ENCODE measurements at places on chromosomes 11 and 22.

DNA sequence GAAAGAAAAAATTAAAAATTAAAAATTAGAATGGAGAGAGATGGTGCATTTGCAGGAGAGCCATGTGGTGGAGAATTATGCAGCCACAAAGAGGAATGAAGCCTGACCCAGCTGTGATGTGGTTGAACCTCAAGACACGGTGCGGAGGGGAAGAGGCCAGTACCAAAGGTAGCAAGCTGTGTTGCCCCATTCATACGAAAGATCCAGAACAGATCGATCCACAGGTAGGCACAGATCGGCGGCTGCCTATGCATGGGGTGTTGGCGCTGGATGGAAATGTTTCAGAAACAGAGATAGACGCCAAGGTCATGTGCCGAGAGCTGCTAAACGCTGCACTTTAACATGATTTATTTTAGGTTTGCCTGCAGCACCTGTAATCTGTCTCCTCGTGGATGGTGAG, 992.3 kb downstream of the BRD1 start:
- no peak for DNase-seq

DNA sequence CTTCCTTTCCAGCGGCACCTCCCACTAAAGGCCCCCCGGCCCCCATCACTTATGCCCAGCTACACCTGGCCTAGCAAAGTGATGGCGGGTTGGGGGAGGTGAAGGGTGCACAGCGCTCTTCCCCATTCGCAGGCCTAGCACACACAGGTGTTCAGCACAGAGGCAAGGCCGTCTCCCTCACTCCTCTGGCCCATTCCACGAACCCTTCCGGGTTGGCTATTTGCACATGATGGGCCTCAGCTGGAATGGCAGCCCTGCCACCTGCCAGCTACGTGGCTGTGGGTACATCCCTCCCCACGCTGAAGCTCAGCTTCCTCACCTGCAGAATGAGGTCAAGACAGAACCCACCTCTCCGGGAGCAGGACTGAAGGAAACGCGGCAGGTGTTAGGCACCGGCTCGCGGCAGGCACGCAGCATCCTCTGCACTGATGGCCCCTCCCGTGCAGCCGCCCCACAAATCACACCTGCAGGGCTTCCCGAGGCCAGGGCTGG, 4.8 kb downstream of the KIAA0930 start:
- no peak for DNase-seq

DNA sequence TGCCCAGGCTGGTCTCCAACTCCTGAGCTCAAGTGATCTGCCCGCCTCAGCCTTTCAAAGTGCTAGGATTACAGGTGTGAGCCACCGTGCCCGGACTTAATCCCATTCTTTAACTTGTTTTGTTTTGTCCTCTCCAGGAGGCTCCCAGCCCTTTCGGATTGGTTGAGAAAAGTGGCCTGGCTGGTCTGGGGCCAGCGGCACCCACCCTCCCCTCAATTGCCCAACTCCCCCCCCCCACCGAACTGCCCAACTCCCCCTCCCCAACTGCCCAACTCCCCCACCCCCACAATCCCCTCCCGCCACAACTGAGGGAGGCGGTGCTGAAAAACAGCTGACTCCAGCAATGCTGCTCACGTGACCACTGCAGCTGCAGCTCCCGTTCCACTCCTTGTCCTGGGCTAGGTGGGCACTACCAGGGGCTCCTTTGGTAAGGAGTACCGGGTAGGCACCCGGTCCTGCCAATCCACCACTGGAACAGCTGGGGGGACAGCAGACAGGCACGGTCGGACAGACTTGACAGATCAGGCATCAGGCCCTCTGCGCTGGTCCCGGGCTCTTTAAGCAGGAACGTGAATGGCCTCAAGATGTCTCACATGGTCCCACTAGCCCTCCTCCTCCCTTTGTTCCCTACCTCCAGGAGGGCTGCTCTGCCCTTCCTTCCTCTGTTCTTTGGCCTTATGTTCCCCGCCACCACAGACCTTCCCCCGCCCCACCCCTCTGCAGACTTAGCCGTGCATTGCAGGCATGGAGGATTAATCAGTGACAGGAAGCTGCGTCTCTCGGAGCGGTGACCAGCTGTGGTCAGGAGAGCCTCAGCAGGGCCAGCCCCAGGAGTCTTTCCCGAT, at the start of gene TCN2:
Gene TCN2, plus strand, starts transcription at position 720 of the 845 bp plus-strand sequence. CDS start 158 bp downstream, outside the sequence.
- DNase-seq: peak; percentile 79

DNA sequence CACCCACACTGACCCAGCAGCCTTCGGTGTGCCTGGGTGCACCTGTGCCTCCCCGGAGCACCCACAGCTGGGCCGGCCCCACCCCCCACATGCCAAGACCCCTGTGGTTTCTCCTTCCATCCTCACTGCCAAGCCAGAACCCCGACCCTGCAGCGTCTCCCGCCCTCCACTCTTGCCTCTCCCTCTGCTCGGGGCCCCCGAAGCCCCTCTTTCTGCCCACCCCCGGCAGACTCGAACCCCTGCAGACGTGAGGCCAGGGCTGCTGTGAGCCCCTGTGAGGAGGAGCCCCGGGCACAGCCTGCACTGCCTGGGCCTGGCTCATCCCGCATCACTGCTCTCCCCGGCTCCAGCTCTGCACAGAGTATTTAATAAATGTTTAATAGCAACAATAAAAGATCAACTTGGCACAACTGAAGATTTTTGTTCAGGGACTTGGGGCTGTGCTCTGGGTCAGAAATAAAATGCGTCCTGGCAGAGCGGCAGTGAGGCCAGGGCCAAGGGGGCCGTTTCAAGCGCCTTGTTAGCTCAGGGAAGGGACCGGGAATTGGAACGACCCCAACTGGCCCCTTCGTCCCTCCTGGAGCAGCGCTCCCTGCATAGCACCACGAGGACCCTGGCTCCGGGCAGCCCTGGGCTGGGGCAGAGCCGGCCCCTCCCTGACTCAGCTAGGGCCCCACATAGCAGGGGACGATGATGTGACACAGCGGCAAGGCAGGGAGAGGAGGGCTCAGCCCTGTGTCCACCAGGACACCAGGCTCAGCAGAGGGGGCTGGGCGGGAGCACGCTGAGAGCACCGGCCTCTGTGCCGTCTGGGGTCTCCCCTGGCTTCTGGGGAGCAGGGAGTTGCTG, 520.8 kb downstream of the BRD1 start:
- no peak for DNase-seq

DNA sequence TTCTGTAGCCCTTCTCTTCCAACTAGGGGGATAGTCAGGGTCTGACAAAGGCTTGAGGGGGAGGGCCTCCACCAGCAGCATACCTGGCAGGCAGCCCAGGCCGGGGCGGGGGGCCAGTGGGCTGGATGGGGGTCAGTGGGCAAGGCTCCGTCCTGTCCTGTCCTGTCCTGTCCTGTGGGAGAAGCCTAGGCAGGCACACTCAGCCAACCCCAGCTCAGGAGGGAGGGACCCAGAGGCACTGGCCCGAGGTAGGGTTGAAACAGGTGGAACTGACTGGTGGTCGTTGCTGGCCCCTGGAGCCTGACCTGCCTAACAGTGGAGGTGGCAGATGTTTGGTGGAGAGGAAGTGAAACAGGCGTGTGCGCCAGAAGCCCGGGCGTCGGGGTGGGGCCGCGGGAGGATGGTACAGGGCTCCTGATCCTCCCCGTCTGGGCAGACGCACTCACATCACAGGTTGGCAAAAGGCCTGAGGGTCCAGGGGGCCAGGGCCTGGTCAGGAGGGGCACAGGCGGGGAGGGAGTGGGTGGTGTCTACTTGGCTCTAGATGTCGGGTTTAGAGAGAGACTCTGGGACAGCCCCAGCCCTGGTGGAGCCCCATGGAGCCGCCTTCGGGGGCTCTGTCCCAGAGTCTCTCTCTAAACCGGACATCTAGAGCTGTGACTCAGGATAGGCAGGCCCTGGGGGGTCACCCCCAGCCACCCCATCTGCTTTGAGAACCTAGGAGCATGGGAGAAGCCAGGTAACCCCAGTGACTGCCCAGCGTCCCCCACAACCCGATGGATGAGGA, 32.5 kb upstream of the GRAMD4 start:
- DNase-seq: no peak

DNA sequence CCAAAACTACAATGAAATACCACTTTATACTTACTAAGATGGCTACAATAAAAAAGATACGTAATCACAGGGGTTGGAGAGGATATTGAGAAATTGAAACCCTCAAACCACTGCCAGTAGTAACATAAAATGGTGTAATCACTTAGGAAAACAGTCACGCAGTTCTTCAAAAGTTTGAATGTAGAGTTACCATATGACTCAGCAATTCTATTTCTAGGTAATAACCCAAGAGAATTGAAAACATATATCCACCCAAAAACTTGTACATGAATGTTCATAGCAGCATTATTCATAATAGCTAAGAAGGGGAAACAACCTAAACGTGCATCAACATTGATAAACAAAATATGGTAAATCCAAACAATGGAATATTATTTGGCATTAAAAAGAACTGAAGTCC, 24.4 kb upstream of the PSMA1 start:
- peak; percentile 47 for DNase-seq
